ENCODE measurements at places on chromosomes 6 and 20.
A peak's percentile ranks its signal among the peaks of the same experiment; 100 is the strongest.

DNA sequence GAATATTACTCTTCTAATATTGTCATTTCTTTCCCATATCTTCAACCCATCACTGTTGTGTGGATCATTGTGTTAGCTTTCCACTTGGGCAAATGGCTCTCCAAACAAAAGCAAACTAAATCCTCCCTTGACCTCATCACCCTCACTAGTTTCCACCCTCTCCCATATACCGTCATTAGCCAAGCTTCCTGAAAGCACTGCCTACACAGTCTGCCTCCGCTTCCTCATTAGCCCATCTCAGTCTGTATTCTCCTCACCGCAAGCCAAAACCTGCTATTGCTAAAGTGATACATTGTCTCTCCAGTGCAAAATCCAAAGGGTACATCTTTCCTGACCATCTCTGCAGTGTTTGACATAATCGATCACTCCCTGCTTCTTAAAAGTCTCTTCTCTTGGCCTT, 212.6 kb downstream of the CLIC5 start:
- no peak for DNase-seq

GRCh38 chr6:158002951-158003853, 21.5 kb downstream of the SYNJ2 start:
- peak; percentile 92 for DNase-seq

- peak; percentile 94 for DNase-seq
These were observed 54.2 kb downstream of the MAP3K5 start for GRCh38 chr6:136737871-136738691.

DNA sequence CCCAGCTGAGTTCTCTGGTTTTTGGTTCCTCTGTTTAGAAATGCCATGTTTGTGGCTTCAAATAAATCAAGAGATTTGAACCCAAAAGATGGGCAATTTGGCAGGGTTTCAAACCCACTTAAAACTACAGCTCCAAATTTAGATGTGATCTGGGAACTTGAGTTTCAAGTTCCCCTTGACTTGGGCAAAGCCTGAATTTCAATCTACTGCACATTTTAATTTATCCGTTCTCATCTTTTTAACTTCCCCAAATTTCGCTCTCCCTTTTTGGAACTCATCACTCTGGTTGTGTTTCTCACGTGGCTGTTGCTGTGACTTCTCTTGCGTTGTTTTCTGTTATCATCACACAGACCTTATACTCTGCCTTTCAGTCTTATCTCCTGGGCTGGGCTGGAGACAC, 230.9 kb downstream of the CDC5L start:
- no peak for DNase-seq

DNA sequence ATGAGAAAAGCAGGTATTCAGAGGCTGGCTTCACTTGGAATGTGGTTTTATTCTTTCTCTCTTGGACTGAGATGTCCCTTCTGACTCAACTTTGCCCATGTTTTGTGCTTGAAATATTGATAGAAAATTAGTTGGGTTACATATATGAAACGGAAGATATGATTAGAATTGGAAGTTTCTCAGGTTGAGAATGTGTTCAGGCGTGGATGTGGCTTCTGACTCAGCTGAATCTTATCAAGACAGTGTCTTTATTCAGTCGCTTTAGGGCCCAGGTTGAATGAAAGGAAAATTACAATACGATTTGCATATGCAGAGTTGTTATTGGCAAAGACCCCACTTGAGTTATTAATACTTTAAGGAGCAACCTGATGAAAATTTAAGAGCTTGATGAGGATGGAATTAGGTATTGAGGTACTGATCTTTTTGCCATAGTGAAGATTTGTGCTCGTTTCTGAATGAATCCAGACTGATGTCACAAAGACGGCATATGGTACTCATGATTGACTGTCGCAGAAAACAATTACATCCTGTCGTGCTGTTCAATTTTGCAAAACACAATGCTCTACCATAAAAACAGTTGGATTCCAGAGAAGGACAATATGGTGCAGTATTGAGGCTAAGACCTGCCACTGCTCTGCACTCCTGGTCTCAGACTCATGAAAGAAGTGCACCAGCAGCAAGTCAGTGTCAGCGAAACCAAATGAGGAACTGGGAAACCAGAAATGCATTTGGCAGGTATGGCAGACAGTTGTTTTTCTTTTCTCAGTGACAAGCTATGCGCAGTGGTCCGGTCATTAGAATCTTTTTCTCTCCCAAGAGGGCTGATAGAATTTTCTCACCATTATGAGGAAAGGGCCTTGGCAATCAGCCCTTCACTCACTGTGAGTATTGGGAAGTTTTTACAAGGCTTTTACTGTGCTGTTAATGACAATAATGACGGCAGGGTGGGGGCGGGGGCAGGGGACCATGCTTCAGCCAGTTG, 158.3 kb downstream of the DOK5 start:
- no peak for DNase-seq

- DNase-seq = peak; percentile 91
These were observed 66.0 kb downstream of the BLOC1S5 start for GRCh38 chr6:7998103-7998725.

- no peak for DNase-seq
These were observed 59.7 kb upstream of the MYB start for GRCh38 chr6:135121434-135121833.

DNA sequence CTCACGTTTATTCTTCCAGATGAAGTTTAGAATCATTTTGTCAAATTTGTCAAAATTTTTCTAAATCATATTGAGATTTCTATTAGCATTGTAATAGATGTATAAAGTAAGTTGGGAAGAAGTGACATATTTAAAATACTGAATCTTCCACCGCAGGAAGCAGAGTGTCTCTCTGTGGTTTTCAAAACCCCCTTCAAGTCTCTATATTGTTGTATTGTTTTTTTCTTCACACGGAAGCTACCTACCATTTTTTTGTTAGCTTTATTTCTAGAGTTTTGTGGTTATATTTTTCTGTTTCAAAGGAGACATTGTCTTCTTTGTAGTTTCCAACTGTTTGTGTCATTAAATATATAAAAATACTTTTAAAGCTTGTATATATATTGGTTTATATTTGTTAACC, 188.6 kb downstream of the ZDHHC14 start:
- DNase-seq = no peak

GRCh38 chr6:96649926-96650325, 87.0 kb downstream of the FHL5 start:
- no peak for DNase-seq

- no peak for DNase-seq
These were observed 37.7 kb downstream of the C6orf132 start for GRCh38 chr6:42104804-42105125.

- no peak for DNase-seq
These were observed 108.0 kb upstream of the PDE7B start for GRCh38 chr6:135743476-135743875.

DNA sequence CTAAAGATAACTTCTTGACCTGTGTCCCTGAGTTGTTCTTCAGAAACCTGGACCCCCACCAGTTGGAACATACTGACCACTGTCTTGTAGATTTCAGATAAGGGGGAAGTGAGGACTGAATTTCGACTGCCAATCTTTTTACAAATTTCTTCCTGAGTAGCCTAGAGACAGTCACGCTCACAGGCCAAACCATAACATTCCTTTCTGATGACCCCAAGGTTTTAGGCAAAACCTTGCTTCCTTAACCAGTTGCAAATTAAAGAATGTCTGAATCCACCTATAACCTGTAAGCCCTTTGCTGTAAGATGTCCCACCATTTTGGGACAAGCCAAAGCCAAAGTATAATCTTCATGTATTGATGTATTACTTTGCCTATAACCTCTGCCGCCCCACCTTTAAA, 306.9 kb downstream of the LRFN2 start:
- no peak for DNase-seq

DNA sequence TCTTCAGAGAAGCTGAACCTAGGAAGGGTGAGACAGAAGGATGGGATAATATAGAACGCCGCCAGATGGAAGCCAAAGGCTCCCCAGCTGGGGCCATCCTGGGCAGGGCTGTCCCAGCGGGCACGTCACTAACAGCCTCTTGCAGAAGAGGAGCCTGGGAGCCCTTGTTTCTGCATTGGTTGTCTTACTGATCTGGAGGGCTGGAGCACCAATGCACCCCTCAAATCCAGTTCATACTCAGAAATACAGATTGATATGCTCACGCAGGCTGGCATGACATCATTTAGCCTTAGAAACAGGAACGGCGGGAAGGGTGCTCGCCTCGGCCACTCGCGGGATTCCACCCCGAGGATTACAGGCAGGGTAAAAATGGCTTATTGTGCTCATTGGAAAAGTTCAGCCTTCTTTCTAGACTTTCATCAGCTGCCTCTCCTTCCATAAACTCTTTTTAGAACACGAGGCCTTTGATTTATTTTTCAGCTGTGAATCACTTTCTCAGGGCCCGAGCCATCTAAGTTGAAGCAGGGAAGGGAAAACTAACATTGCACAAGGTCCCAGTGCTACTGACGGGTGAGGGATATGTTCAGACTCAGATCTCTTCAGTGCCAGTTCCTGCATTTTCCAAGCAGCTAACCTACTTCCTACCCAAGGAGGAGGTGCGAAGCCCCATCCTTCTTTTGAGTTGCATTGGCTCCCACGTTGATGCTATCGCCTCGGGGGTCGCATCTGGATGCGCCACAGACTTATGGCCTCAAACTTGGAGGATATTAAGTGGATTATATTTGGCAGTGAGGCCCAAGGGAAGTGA, 82.3 kb downstream of the GMPR start:
- peak; percentile 41 for DNase-seq

DNA sequence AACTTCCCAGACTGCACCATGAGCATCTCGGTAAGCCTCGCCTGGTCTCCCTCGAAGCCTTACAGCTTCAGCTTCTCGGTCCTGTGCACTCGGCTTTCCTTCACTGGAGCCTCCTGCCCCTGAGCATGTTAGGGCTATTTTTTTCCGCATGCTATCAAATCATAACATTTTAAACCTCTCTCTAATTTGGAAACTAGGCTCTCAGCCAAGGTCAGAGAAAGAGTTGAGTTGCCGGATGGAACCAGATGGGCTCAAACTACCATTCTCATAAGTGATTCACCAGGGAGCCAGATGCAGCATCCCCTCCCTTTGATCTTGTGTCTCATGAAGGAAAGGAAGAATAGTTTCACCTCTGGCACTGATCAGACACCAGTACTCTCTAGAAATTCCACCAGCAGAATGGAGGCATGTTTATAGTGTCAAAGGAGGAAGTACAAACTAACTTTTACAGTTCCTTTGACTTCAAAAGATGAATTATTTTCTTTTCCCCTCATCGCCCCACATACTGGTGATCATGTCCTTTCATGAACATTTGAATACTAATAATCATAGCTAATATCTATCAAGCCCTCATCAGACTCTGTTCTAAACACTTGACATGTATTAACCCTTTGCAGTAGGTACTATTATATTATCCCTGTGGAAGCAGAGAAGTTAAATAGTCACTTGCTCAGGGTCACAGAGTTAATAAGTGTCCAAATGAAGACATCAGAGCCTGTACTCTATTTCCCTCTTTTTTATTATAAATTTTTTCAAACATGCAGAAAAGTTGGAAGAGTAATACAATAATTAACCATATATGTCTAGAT, 46.7 kb downstream of the MAP1LC3A start:
- peak; percentile 31 for DNase-seq

GRCh38 chr6:51992876-51993275, 94.5 kb downstream of the PKHD1 start:
- DNase-seq = no peak

- peak; percentile 60 for DNase-seq
These were observed 256.7 kb upstream of the RAB32 start for GRCh38 chr6:146286961-146287360.

GRCh38 chr6:153401751-153402150, 270.7 kb upstream of the RGS17 start:
- no peak for DNase-seq

DNA sequence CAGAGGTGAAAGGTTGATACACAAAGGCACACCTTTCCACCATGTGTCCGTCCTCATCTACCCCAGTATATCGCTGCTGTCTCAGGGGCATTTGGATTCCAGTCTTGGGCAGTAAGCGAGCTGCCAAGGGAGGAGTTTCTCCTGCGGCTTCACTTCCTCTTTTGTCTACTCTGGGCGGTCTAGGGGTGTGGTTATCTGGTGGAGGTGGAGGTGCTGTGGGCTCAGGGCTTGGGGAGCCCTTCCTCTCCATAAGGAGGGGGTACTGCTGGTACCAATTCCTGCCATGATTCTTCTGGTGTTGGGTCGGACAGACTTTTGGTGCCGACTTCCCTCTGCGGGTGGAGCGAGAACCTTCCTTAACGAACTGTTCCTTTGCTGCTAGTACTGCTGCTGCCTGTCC, 31.9 kb upstream of the FABP7 start:
- no peak for DNase-seq

DNA sequence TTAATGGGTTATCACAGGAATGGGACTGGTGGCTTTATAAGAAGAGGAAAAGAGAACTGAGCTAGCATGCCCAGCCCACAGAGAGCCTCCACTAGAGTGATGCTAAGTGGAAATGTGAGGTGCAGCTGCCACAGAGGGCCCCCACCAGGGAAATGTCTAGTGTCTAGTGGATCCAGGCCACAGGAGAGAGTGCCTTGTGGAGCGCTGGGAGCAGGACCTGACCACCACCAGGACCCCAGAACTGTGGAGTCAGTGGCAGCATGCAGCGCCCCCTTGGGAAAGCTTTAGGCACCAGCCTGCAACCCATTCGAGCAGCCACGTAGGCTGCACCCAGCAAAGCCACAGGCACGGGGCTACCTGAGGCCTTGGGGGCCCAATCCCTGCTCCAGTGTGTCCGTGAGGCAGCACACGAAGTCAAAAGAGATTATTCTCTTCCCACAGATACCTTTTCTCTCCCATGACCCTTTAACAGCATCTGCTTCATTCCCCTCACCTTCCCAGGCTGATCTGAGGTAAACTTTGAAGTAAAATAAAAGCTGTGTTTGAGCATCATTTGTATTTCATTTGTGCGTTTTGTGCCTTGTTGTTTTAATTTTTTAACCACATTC, 4.4 kb downstream of the HLA-E start:
- DNase-seq = no peak

DNA sequence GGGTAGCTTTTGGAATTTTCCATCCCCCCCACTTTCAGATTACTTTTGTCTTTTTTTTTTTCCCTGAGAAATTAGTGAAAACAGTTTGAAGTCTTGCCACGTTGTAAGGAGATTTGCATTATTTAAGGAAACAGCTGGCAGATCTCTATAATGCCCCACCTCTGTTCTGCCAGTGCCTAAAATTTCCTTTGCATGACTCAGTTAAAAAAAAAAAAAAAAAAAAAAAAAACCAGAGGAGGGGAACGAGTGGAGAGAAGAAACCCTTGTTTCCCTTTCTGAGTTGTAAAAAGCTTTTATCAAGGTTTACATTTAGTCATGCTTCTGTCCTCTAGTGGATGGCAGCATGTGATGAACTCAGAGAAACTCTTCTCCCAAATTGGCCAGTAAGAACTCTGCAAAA, 33.5 kb downstream of the CARMIL1 start:
- peak; percentile 83 for DNase-seq

DNA sequence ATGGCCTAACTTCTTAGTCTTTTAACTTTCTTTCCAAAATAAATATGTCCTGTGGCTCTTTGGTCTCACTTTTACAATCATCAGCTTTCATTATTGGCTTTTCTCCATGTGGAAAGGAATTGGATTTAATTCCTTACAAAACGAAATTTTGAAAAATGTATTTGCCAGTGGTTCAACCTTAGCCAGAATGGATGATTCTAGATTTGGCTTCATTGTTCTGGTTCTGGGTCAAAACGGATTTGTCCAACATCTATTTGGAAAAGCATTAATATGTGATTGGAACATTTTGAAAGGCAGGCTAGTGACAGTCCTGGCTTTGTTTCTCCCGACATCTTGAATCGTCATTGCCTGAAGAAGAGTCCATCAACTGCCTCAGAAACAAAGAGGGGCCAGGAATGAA, 59.2 kb downstream of the TENT5A start:
- DNase-seq = no peak

GRCh38 chr6:12001004-12001705, 11.0 kb upstream of the HIVEP1 start:
- peak; percentile 70 for DNase-seq

- no peak for DNase-seq
These were observed 45.6 kb upstream of the SPDEF start for GRCh38 chr6:34601706-34602105.

- DNase-seq = no peak
These were observed 48.4 kb downstream of the GCNT2 start for GRCh38 chr6:10569392-10570127.
